ENCODE measurements at places on chromosomes 2 and 18.

DNA sequence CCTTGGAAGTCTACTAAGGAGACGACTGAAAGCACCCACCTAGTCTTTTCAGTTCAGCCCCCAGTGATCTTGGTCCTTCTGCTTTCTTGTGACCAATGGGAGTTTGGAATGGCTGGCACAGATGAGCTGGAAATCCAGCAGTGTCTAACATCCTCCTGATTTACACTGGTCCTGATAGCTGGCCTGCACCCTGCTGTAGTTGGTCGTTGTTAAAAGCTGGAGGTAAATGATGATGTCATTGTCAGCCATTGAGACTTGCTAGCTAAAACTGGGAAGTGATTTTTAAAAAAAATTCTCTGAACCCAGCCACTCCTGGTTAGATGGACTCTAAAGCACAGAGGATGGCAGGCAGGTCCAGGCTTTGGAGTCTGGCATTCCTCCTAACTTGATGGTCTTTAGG, 19.3 kb downstream of the CCT7 start:
- DNase-seq = no peak

DNA sequence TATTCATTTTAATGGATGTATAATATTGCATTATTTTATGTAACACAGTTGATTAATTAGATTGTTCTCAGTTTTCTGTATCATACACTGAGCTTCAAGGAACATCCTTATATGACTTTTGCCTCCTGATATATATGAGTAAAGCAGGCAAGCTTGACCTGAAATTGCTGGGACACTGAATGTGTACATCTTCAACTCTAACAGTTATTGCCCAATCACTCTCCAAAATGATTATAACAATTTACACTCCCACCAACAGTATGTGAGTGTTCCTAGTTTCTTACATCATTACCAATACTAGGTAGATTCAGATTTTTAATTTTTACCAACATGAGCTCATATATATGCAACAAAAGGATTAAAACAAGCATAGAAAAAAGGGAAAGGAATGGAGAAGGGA, 379.4 kb downstream of the SETBP1 start:
- no peak for DNase-seq

DNA sequence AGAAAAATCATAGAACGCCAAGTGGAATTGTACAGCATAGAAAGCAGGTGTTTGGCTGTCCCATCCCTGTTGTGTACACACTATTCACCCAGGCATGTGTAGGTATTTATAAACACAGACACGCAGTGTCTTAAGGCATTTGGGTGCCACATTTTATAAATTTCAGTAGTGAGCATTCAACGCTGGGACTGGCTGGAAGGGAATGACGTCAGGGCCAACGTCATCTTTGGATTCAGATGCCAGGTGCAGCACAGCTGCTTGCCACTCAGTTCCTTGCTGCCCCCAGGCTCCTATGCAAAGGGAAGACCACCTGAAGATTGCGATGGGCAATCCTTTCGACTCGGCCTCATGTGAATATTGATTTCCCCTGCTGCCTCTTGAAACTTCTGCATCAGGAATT, 461.7 kb upstream of the SOX11 start:
- no peak for DNase-seq

DNA sequence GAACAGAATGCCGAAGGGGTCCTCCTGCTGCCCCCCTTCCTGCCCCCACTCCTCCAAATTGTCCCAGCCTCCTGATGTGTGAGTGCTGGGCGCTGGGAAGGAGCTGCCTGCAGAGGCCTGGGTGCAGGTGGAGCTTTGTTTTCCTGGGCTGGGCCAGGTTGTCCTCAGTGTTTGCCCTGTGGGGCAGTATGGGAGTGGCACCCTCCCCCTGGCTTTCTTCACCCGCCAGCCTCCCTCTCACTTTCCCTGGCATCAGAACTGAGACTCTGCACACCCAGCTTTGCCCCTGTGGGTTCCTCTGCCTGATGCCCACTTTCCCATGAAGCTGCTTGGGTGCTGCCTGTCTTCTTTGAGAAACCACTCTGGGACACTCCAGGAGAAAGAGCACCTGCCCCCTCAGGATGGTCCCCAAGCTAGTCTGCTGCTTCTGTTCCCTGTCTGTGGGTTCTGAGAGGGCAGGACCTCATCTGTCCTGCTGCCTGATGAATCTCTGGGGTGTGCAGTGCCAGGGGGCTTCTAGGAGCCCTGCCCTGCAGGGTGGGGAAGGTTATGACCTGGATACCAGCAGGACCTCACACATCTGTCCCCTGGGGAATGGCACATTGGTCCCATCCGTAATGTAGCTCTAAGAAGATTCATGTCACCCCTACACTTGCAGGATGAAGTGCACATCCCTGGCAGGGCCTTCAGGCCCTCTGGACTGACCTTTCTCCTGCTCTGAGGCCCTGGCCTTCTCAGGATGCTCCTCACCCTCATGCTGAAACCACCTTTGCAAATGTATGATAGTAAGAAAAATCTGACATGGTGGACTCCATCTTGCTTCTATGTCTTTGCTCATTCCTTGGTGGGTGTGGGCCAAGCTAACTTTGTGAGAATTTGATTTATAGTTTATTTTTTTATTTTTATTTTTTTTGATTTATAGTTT, 146.8 kb upstream of the HS6ST1 start:
- DNase-seq = no peak

DNA sequence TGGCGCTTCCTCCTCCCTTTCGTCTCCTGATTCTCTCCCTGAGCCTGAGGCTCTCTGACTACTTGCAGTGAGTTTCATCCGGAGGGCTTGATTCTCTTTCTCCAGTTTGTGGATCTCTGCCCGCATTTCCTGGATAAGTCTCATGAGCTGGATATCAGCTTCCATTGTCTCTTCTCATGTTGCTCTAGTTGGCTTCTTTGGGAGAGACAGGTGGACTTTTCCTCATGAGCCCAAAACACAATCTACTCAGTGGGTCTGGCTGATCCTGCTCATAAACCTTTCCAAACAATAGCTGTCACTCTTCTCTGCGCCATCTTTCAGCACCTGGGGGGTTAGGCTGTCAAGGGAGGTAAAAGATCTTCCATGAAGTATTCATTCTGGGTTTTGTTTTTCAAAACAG, at the start of gene CCDC195:
TSS of gene CCDC195 (minus strand) at position 165 of the 400 bp plus-strand sequence. CDS start at position 165, 0 bp downstream.
- no peak for DNase-seq
